ENCODE measurements at places on chromosomes 1 and 21.

- DNase-seq, result no peak
Observed at GRCh38 chr1:92169214-92170005, 48.3 kb upstream of the C1orf146 start.

DNA sequence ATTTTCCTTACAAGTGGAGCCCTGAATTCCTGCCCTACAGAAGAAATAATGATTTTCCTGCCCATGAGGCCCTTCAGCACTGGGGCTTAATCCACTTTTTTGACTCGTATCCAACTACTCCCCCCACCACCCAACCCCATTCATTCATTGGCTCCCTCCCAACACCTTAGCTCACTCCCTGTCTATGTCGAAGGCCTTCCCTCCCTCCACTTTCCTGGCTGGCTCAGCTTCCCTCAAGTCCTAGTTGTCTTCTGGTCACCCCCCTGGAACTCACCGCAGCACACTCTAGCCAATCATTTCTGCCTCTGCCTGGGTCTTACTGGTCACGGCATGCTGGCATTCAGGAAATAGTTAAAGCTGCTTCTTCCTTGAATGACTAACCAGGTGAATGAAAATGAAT is 118.9 kb downstream of the PGBD5 start:
- peak; percentile 6 for DNase-seq

GRCh38 chr21:25313829-25314228 is 293.5 kb downstream of the MRPL39 start:
- DNase-seq, result no peak

DNA sequence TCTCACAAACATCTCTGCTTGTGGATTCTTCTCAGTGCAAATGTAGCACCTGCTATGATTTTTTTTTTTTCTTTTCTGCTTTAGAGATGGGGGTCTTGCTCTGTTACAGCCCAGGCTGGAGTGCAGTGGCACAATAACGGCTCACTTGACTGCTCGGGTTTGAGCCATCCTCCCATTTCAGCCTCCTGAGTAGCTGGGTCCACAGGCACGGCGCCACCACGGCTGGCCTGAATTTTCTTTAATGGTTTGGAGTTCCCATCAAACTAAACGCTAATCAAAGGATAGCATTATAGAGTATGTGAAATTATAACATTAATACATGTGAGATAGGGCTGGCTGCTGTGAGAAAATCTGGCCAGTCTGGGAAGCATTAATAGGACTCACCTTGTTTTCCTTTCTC is 7.2 kb upstream of the PTGER3 start:
- no peak for DNase-seq

GRCh38 chr1:43706598-43707189 is 642 bp upstream of the ST3GAL3 start:
- DNase-seq, result peak; percentile 23

- DNase-seq, result no peak
Observed at GRCh38 chr21:24200052-24200451, 1407.2 kb downstream of the MRPL39 start.

DNA sequence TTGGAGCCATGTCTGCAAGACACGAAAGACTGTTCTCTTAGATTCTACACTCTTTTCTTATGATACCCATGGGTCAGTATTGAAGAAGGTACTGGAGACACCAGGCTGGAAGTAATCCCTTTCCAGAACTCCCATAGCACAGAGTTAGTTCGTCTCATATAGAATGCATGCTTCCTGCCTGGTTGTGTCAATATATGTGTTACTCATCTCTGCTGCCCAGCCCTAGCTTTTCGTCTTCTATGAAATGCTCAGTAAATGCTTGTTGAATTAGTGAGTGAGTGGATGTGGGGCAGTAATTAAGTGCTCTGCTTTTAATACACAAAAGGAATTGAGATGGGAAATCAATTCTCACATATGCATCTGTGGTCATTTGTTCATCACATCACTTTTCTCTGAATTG is 32.1 kb downstream of the ADCY10 start:
- DNase-seq, result no peak

- peak; percentile 96 for DNase-seq
Observed at GRCh38 chr1:170707959-170708655, 44.2 kb downstream of the PRRX1 start.

DNA sequence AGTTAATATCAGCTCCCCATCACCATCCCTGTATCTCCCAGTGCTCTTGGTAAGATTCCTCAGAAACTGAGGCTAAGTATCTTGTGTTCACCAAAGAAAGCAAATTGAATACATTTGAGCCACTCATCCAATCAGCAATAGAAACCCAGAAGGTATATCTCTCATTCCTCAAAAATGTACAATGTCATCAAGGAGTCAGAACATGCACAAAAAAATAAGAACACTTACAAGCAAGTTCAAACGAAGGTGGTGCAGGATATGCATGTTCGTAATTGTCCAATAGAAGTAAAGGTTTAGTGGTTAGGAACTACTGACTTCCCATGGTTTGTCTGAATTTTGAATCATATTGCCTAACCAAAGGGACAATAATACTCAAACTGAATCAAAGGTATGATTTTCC is 24.3 kb downstream of the RXRG start:
- no peak for DNase-seq
